ENCODE measurements at places on chromosomes 2 and 18. TPM values are rescaled to one million over a fixed set of nuclear protein-coding genes. Genes with fewer than 3 reads are reported as not detected.

Gene STPG4
- total RNA-seq, result not detected

Gene TUBA3E
- total RNA-seq, result not detected

Gene SERPINB11
- not detected for total RNA-seq

Gene GPBAR1
- total RNA-seq, result 5.3 TPM

Gene PROC
- not detected for total RNA-seq

Gene ITGB1BP1
- 52.3 TPM for total RNA-seq

Gene KCNG2
- total RNA-seq, result not detected

Gene GKN2
- total RNA-seq, result not detected

Gene HPCAL1
- total RNA-seq, result 46.0 TPM

Gene HOXD10
- total RNA-seq, result 16.6 TPM

Gene POTEC
- total RNA-seq, result not detected

Gene UGT1A3
- not detected for total RNA-seq

Gene YES1
- 146 TPM for total RNA-seq

Gene LRRC30
- not detected for total RNA-seq

Gene CROCC2
- not detected for total RNA-seq

Gene DNPEP
- 56.9 TPM for total RNA-seq

Gene POMC
- 19.7 TPM for total RNA-seq

Gene TMEM200C
- under 0.01 TPM for total RNA-seq

Gene EGR4
- total RNA-seq, result not detected

Gene SLC14A1
- total RNA-seq, result 1.3 TPM

Gene REG1B
- total RNA-seq, result not detected

Gene FAM237A
- not detected for total RNA-seq

Gene CD28
- total RNA-seq, result 1.1 TPM

Gene FLACC1
- 1.6 TPM for total RNA-seq

Gene CYP26B1
- 0.68 TPM for total RNA-seq

Gene GPN1
- 24.4 TPM for total RNA-seq

Gene POTEF
- total RNA-seq, result not detected

Gene LIPG
- 3.9 TPM for total RNA-seq

Gene MYO7B
- total RNA-seq, result 3.0 TPM

Gene ANKRD30B
- total RNA-seq, result not detected

Gene RESP18
- total RNA-seq, result not detected

Gene ACVR1
- total RNA-seq, result 22.8 TPM

Gene DSG1
- not detected for total RNA-seq

Gene PAIP2B
- total RNA-seq, result 13.2 TPM

Gene RGPD5
- 21.0 TPM for total RNA-seq

Data from sigmoid colon (tissue), 7 donors.